ENCODE measurements at places on chromosomes 12 and 14. TPM values are rescaled to one million over a fixed set of nuclear protein-coding genes. Genes with fewer than 3 reads are reported as not detected.

CELA1 gene
- not detected for polyA plus RNA-seq

RND1 gene
- not detected for polyA plus RNA-seq

ERBB3 gene
- polyA plus RNA-seq = 1.9 TPM

RPGRIP1 gene
- polyA plus RNA-seq = not detected

ALKBH1 gene
- 10.2 TPM for polyA plus RNA-seq

JAG2 gene
- 0.25 TPM for polyA plus RNA-seq

MAP1LC3B2 gene
- 9.0 TPM for polyA plus RNA-seq

DNA sequence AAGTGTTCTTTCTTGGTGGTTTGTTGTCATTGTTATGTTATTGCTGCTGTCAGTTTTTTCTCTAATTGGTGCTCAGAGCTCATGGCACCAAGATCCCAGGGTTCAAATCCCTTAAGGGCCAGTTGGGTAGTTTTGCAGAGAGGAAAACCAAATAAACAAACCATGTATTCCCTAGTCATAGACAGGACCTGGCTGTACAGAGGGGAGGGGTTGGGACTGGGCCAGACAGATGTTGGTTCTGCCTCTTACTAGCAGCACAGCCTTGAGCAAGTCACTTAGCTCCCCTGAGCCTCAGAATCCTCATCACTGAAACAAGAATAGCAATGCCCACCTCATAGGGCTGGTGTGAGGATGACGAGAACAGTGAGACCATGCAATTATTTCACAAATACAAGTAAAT lies 53.4 kb downstream of the LTBP2 start:
- peak; percentile 43 for DNase-seq

DNA sequence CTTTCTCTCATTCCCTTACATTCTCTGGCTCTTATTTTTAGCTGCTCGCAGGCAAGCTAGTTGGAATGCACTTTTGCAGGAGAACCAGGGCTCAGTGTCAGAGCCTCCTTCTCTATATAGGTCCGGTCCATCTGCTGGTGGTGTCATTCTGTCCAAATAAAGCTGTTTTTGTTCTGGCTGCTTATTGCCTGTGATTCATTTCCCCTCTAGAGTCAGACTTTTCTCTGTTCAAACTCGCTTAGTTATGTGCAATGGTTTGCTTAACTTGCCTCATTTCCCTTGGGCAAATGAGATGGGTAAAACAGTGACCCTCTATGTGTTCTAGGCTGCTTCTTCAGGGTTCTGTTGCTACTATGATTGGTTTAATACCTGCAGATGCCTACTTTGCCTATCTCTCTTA lies 2.9 kb downstream of the SMARCD1 start:
- DNase-seq = peak; percentile 91

GRCh38 chr12:132444957-132445883 lies 44.7 kb upstream of the FBRSL1 start:
- DNase-seq = peak; percentile 37

GRCh38 chr14:27929797-27930347 lies 836.7 kb upstream of the FOXG1 start:
- no peak for DNase-seq

DNA sequence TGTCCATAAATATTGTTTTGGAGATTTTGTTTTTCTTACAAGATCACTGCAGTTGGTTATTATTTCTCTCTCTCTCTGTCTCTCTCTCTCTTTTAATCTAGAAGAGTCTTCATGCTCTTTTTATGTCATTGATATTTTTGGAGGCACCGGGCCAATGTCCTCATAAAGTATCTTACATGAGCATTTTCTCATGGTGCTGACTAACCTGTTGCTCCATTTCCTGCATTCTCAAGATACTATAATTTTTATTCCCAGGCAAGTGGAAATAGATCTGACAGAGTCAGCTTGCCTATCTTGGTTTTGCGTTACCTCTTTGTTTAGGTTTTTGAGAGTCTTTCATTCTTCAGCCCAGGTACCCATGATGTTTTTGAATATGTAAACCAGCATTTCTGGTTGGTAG lies 938.8 kb upstream of the FBXO33 start:
- DNase-seq = no peak

GRCh38 chr14:99755068-99755405 lies 38.2 kb upstream of the EML1 start:
- no peak for DNase-seq

DNA sequence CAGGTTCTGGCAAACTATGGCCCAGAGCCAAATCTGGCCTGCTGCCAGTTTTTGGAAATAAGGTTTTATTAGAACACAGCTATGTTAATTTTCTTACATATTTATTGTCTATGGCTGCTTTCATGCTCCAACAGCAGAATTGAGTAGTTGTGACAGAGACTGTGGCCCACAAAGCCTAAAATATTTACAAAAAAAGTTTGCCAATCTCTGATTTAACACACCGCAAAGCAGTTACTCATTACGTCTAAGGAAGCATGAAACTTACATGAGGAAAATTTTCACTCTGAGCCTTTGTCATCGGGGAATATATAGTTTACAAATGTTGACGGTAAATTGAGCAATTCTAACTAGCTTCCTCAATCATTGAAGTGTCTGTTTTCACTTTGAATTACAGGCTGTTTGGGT lies 96.5 kb downstream of the UNC79 start:
- peak; percentile 75 for DNase-seq

DNA sequence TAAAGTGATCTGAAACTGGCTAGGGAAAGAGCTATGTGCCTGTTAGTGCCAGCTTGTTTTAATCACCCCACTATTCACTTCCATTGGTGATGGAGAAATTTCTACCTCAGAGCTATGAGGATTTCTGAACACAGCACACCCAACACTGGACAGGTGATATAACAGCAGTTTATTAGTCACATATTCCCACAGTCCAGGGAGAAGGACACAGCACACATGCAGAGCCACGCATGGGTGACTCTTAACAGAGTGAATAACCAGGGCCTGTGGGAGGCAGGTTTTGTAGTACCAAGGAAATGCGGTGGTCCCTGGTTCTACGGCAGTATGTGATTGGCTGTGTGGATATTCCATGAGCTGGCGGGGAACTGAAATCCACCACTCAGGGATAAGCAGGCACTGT lies 455.1 kb downstream of the BTG1 start:
- no peak for DNase-seq

- peak; percentile 98 for DNase-seq
These were observed 22.0 kb upstream of the ULK1 start for GRCh38 chr12:131872154-131873051.

- DNase-seq = no peak
These were observed 9.1 kb downstream of the ABCD4 start for GRCh38 chr14:74293606-74294005.

DNA sequence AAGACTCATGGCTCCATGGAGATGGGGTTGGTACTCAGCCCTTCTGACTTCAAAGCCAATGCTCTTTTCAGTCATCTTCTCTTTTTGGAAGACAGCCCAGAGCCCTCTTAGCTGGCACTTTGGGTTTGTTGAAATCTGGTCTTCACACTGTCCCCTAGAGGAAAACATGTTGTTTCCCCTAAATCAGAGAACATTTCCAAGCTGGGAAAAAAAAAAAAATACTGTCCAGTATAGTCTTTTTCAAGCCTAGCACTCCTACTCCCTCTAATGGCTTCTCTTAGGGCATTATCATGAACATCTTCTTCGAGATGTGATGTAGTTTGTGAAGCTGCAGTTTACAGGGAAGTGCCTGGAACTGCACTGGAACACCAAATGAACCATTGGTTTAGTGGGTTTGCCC lies 3.0 kb upstream of the ZC3H14 start:
- peak; percentile 78 for DNase-seq

GRCh38 chr14:91388551-91388975 lies 29.1 kb downstream of the CCDC88C start:
- DNase-seq = no peak

GRCh38 chr12:22799503-22799902 lies 174.5 kb downstream of the ETNK1 start:
- DNase-seq = no peak

GRCh38 chr14:65826946-65827345 lies 414.4 kb downstream of the FUT8 start:
- DNase-seq = no peak
